ENCODE measurements at places on chromosomes 12 and 14.
A peak's percentile ranks its signal among the peaks of the same experiment; 100 is the strongest.

GRCh38 chr14:102690509-102691286 lies 86.6 kb upstream of the TRAF3 start:
- DNase-seq = no peak

DNA sequence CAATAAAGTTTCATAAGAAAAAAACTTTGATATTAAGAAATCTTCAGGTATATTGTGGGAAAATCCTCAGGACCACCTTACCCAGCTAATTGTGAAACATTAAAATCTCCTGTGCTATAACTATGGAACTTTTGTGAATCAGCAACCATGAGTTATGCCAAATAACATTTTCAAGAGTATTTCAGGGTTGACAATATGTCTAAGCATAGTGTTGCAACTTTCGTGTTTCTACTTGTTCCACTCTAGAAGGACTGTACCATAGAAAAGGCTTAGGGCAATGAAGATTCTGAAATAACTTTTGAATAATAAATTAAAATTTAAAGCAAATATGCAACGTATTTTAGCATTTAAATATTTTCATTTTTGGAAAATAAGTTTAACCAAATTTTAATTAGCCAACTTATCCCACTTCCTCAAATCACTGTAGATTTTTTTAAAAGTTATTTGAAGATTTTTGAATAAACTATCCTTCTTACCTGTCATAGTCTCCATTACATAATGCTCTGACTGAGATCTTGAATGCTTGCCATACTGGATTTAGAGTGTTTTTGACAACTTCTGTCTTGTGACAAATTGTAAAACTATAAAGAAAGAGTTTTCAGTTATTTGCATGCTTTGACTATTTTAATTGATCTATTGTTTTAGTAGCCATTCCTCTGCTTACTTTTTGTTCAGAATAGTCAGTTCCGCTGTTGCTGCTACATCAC lies 143.6 kb downstream of the CPNE8 start:
- DNase-seq = no peak

DNA sequence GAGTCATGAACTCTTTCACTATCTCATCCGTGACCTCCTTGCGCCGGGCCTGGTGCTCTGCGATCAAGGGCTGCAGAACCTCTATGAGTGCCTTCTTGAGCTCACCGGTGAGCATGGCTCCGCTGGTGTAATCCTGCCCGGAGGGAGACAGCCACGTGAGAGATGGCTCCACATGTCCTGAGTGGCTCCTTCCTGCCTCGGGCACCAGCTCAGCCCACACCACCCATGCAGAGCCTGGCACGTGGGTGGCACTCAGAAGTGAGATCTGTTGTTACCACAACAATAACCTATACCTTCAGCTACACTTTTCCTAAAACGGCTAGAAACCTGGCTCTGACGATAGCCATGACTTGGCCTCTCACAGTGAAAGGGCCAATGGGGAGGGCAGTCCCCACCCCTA lies 11.8 kb downstream of the SLC25A47 start:
- DNase-seq = no peak

GRCh38 chr12:104222976-104223375 lies 7.4 kb downstream of the TXNRD1 start:
- DNase-seq = no peak

DNA sequence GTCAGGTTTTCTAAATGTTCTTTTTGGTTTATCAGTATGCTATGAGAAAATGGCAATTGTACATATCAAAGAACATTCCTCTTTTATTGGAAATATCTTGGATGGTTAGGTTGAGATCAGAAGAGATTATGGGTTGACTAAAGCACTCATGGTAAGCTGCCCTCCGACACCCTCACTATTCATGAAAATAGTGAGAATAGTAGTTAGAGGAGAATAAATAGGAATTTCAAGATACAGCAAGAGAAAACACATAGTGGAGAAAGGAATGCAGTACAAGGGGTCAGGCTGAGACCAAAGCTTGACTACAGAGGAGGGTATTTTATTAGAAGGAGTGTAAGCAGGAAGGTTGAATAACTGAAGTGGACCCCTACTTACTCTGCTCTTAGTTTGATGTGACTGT lies 112.5 kb downstream of the PTPRQ start:
- no peak for DNase-seq

DNA sequence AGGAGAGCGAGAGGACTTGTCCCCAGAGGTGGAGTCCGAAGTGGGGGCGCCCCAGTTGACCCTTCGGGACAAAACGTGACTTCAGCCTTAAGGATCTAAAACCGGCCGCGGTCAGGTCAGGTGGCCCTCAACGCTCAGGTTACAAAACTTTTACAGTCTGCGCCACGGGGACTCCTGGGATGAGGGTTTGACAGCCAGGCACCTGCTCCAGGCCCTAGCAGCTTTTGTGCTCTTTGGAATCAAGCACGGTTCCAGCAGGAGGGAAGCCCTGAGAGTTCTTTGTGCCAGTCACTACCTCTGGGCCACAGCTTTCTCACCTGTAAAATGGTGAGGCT lies 337 bp downstream of the ZC2HC1C start:
- no peak for DNase-seq

DNA sequence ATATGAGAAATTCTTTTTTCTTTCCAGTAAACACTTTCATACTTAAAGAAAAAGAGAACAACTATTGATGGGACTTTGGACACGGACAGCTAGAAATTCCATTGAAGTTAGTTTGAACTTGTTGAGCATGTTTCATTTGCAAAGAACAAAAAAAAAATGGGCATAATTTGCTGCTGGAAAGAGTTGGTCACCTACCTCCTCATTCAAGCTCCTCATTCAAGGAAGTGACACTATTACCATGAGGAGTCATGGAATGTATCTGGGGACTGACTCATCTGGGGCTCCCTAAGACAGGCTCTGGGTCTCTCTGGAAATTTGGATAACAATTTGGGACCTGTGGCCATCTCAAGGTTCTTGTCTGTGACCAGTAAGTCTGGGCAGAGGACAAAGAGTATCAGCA lies 50.4 kb downstream of the KICS2 start:
- no peak for DNase-seq

GRCh38 chr12:5022465-5023061 lies 21.1 kb upstream of the KCNA5 start:
- DNase-seq = peak; percentile 18

- no peak for DNase-seq
These were observed 7.0 kb downstream of the ZNF839 start for GRCh38 chr14:102326583-102326982.

DNA sequence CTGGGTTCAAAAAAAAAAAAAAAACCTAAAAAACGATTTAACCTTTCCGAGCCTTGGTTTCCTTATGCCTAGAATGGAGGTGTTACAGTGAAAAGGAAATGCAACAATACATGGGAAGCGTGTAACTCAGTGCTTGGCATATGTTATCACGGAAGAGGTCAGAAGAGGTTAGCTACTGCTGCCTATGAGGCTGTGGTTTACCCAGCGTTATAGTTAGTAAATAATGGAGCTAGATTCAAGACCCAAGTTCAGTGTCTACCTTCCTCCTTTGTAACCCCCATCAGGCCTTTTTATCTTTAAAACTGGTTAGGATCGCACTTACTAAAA lies 839 bp downstream of the IFT43 start:
- no peak for DNase-seq

DNA sequence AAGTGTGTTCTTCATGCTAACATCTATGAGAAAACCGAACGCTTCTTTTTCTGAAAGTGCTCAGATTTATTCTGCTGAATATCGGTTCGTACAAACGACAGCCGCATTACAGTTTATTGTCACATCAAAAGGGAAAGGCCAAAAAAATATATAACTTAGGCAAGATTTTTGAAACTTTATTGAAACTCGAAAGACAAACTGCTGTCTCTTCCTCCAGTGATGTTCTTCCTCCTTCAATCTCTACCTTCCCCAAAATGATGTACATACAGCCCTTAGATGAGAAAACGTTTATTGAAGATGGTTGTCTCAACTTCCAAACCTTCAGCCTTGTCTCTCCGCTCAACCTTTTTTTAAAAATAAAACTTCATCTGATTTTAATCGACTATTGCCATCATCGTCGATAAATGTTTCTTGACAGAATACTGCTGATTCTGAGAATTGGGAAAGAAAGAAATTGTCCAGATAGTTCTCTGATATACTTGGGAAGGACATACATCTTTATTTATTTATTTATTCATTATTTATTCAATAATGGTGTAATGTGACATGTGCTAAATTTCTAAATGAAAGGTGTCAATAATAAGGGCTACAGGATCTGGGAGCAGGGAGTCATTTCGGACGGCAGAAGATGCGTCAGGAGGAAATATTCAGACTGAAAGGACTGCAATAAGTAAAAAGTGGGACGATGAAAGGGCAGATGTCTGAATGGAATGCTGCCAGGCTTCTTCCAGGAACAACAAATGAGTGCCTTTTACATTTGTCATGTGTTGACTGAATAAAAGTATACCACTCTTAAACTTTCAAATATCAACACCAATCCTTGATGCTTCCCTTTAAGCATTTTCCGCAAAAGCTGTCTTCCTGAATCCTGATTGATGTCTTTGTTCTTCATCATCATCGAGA lies 817 bp upstream of the MDM1 start:
- DNase-seq = no peak

DNA sequence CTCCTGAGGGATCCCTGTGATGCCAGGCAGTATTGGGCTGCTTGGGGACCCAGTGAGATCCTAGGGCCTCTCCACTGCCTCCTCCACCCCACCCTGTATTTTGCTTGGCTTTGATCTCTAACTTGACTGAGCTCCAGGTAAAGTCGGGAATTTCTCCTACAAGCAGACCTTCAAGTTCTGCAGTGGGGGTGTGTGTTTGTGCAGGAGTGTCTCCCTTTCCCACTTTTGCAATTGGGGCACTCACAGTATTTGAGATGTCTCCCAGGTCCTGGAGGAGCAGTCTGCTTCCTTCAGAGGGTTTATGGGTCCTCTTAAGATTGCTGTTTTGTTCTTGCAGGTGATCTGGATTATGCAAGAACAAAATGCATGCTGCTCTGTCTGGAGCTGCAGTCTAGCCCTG lies 68.9 kb downstream of the ALG10B start:
- no peak for DNase-seq

GRCh38 chr12:131913666-131914065 lies 15.4 kb upstream of the PUS1 start:
- DNase-seq = no peak

DNA sequence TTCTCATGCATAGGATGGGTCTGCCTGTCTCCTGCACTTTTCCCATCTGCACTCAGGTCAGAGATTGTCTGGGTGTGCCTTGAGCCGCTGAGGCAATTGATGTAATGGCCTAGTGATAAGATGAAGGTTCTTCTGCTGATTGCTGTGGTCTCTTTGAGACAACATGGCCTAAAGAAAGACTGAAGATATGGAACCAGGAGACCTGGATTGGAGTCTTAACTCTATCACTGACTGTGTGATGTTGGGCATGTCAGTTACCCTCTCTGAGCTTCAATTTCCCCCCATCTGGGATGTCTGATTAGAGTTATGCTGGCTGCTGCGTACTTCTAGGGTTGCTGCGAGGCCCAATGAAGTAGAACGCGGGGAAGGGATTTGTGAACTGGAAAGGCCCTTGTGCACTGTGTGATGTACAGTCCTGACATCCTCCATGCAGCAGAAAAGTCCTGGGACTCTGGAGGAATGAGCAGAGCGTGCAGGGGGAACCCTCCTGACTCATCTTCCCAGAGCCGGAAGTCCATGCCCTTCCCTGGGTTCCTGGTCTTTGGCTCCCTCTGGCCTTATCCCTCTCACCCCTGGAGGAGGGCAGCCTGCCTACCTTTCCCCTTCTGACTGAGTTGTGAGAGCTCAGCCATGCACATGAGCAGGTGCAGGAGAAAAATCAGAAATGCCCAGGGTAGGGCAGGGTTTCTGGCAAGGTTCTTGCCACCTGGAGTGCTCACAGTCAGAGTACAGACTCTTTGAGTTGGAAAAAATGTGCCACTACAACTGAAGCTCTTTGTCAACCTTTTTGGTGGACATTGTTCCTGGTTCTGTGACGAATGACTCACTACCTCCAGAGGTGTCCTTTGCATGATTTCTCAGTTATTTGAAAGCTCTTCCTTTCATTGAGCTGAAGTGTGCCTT lies 21.1 kb downstream of the PLEKHD1 start:
- no peak for DNase-seq

- no peak for DNase-seq
These were observed 289.3 kb downstream of the MED13L start for GRCh38 chr12:115988212-115988611.

- DNase-seq = no peak
These were observed 14.3 kb downstream of the XRCC3 start for GRCh38 chr14:103700753-103701490.

DNA sequence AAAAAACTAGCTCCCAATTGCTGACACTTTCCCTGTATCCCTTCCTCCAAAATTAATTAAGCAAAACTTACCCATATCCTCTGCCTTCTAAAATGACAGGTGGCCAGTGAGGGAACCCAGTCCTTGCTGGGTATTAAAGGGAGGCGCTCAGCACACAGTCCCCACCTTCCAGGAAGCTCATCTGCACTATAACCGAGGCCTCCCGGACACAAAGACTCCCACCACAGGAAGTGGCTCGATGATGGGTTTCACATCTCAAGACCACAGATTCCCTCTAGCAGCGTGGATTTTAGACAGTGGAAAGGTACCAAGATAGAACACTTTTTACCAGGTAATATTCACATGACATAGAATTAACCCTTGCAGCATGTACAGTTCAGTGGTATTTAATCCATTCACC lies 126.8 kb upstream of the NCOR2 start:
- DNase-seq = peak; percentile 30

GRCh38 chr14:23864861-23865260 lies 88.7 kb upstream of the DHRS4 start:
- no peak for DNase-seq

GRCh38 chr12:104219908-104220404 lies 4.4 kb downstream of the TXNRD1 start:
- DNase-seq = peak; percentile 80

All from CD4-positive, alpha-beta T cell treated with Interleukin-6 at 100 ng/mL for 8 hours (primary cell).